Vagina (tissue), 2 donors: ENCODE measurements at places on chromosomes 4 and X.

GRCh38 chr4:17138847-17139246, 240.4 kb upstream of the LDB2 start:
- no peak for DNase-seq

DNA sequence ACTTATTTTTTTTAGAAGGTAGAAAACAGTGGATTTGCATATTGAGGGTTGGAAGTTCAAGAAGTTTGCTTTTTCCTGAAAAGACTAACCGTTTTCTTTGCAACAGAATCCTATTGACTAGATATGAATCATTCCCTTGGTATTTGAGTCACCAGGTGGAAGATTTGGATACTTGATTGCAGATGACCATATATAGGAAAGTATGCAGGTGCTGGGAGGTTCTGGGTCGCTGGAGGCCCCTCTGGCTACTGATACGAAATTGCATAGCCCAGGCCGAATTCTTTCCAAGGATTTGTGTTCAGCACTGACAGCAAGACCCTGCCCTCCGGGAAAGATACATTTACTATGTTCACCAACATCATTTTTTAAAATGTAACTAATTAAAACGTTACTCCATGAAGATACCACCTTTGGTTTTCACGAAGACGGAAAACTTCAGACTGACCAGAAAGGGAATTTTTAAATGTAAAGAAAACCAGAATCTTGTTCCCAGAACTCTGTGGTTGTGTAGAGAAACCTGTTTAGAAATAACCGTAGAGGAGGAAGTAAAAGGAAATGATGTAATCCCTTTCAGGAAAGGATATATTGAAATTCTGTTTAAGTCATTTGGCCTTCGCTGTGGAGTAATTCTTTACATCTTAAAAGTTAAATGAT, 946 bp downstream of the ANXA3 start:
- no peak for DNase-seq

DNA sequence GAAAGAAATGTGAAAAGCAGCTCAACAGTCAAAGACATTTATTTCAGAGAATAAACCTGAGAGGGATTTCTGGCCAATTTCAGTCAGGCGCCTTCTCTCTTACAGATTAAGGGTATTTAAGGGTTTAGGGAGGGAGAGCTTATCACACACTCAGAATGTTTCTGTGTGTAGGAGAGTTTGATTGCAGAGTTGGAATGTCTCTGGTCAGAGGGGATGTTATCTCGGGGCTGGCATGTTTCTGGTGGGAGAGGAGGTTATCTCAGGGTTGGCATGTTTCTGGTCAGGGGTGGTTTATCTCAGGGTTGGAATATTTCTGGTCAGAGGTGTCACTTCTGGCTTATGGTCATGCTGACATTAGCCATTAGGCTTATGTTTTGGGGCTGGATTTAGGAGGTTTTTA, 1920.5 kb upstream of the PCDH7 start:
- no peak for DNase-seq

GRCh38 chr4:143178923-143179322, 5.8 kb upstream of the USP38 start:
- no peak for DNase-seq
